ENCODE measurements at places on chromosomes 2 and 18.

- no peak for DNase-seq
Measured at GRCh38 chr18:64380117-64380516, 231.2 kb upstream of the LINC00305 start.

- no peak for DNase-seq
Measured at GRCh38 chr2:224020523-224020922, 18.6 kb downstream of the SERPINE2 start.

DNA sequence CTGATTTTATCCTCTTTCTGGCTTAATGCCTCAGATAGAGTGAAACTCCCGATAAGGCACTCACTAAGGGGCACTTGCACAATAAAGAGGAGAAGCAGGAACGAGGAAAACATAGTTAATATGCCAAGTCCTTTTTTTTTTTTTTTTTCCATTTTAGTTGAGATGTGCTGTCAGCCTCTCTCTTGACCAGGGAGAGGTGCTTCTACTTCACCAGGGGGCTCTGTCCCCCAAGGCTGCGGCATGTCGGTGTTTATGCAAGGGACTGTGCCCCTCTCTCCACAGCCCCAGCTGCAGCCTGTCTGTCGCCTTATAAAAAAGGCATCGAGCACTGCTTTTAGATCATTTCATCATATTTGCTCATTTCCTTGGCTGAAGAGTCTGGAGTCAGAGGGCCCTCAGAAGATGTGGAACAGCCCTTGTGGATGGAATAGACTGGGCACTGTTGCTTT, 178.1 kb downstream of the SLC8A1 start:
- DNase-seq, result no peak

- DNase-seq, result no peak
Measured at GRCh38 chr2:8484502-8485283, 197.2 kb upstream of the ID2 start.

- no peak for DNase-seq
Measured at GRCh38 chr2:112706170-112706664, 14.6 kb upstream of the NT5DC4 start.

DNA sequence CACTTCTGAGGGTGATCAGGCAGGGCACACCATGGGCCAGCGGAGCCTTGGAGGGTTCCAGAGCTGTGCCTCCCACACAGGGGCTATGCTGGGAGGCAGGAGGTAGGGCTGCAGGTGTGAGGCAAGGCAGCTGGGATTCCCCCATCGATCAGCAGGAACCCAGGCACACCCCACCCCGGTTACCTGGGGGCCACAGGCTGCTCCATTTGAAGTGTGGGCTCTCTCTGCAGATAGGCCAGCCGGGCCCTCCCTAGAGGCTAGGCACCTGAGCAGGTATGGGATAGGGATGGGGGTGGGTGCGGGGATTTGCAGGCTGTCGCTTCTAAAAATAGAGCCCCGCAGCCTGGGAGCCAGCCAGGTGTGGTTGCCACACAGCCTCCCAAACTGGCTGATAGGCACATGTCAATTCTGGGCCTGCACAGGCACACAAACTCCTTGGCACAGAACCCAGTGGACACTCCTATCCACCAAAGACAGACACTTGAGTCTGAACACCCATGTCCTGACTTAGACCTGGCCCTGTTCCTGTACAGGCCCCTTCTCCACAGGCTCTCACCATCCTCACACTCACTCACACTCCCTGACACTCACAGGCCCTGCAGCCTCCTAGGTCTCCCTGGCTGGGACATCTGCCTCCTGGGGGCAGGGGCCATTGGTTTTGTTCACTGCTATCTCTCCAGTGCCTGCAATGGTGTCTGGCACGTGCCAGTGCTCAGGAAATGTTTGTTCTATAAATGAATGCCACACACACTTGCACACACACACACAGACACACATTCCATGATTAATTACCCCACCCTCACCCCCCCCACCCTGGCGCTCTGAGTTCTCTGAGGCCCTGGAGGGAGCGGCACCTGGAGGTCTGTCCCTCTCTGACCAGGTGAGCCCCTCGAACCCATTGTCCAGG, 73.4 kb downstream of the ZFP36L2 start:
- DNase-seq, result no peak

DNA sequence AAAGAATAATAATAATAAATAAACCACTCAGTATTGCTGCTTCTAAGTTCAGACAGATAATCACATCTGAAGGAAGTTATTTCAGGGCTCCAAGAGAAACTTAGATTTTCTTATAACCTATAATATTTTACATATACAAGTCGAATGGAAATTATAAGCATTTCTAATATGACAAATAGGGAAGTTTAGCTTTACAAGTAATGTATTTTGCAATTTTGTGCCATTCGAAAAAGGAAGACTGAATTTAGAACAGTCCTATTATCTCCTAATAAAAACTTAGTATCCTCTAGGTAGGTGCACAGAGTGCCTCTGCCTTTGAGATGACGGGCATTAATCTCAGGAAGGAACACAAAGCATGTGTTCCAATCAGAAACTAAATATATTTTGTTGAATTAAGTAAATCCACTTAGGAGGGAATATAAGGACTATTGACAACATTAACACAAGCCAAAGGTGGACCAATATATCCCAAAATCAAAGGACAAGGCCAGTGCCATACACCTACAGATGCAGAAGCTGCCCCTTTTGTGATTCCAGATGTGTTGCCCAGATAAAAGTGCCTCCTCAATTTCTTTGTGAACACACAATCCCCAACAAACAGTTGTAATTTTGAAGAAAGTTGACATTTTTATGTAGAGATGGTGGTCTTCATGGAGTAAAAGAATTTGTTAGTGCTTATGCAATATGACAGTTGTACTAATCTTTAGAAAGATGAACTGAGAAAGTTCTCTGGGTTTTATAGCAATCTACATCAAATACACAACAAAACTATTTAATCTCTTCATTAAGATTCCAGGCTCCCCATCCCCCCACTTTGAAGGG, 36.6 kb downstream of the PTCD3 start:
- no peak for DNase-seq

GRCh38 chr2:113390124-113390849, 47.2 kb upstream of the ZNG1B start:
- DNase-seq, result peak; percentile 7

DNA sequence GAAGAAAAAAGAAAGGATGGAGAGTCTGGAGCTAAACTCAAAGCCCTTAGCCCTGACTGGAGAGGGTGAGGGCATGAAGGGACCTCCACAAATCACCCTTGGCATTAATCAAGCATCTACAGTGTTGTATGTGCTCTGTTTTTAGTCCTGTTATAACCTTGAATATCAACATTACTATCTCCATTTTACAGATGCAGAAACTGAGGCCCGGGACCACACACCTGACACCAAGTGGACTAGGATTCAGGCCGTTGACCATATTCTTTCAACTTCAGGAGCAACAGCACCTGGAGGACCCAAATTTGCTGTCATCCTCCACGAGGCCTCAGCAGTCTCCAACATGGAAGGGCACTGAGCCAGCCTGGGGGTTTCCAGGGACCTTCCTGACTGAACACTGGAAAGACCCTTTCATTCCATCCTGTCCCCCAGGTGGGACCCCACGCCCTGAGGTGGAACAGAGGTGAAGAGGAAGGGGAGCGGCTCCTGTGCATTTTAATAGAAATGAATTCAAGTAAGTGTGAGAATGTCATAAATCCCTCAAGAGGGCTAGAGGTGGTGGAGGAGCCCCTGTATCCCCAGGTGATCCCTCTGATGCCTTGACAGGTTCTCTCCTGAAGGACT, 41.0 kb downstream of the SERTAD2 start:
- no peak for DNase-seq
